Natural killer cell (primary cell): ENCODE measurements at places on chromosomes 2 and 18.

- no peak for DNase-seq
Observed at GRCh38 chr2:79862756-79863155, 349.9 kb downstream of the CTNNA2 start.

- DNase-seq: no peak
Observed at GRCh38 chr2:239824046-239824694, 201.0 kb downstream of the NDUFA10 start.

DNA sequence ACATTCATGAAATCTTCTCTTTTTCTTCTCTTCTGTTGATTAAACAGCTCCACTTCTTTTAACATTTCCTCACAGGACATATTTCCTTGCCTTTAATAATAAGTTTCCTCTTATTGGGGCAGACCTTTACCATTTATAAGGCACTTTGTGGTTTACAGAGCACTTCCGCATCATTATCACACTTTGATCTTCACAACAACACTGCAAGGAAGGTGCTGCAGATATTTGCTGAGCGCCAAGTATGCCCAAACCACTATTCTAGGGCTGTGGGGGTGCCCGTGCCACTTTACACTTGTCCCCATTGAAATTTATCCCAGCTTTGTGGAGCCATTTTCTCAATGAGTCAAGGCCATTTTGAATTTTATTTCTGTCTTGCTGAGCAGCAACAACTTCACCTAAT is 246.6 kb downstream of the SS18 start:
- DNase-seq: no peak

DNA sequence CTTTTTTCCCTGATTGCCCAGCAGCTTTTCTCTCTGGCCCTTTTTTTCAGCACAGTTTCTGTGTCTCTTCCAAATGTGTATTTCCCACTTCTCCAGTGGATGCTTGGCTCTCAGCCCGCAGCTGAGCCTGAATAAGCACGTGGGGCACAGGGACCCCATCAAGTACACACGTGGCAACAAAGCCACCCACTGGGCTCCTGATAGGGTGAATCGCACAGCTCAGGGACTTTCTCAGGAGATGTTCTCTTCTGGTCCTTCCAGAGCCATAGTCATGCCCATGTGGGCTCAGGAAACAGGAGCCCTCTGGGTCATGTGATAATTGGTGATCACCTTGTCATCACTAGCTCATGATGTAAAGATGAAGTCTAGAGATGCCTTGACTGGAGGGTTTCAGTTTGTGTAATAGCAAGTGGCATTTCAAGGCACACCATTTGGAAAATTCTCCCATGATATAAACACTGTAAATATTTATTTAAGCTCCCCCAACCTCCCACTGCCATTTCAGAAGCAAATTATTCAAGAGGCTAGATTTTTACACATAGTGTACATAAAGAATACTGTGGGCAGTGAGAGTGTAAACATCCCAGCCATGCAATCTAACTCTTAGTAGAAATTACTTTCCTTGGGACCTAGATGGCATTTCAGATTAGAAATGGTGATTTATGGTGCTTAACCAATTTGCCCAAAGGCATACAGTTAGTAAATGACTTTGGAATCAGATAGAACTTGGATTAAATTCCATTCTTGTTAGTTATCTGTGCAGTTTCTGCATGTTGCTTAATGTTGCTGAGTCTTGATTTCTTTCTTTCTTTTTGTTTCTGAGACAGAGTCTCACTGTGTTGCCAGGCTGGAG is 597.5 kb downstream of the SLC4A3 start:
- no peak for DNase-seq

- DNase-seq: peak; percentile 42
Observed at GRCh38 chr2:230865766-230866755, 1.3 kb downstream of the ITM2C start.

DNA sequence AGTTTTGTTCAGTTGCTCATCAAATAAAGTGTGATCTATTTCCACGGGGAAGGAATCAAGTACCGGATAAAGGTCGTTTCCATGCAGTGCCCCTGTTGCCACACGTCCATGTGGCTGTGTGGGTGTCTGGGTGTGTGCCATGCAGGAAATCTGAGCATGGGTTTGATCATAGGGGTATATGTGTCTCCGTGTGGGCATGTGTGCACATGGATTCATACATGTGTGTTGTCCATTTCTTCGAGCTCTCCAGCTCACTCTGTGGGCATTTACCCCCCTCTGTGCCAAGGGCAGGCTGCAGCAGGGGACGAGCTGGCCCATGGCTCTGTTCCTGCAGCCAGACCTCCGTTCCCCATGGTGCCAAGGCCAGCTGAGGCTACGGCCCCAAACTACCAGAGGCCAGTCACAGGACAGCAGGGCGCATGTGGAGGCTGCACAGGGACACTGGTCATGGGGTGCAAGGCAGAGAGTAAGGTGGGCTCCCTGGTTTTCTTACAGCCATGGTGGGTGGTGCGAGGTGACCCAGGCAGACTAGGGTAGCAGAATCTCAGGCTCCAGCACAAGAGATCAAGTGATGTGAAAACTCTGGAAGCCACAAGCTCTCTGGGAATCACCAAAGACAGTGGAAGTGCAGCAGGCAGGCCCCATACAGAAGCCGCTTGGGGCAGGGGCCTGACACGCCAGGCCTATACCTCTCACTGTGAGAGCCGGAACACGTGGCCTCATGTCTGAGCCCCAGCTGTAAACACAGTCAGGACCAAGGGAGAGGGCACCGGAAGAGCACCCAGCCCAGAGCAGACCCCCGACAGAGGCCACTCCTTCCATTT is 66.4 kb upstream of the RAB6C start:
- no peak for DNase-seq

GRCh38 chr2:120239488-120240287 is 13.0 kb upstream of the RALB start:
- DNase-seq: no peak

DNA sequence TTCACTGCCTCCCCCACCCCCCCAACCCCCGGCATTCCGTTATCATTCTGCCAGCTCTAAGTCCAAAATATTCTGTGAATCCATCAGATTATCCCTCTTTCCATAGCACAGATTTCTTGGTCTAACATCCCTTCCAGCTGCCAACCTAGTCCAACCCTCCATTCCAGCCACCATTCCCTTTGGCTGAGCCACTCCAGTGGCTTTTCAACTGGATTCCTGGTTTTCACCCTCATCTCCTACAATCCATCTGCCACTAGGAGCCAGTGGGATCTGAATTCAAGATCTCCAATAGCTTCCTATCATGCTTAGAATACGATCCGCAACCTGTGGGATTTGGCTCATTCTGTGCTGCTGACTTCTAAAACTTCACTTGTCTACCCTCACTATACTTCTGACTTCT is 1.2 kb downstream of the DAW1 start:
- DNase-seq: no peak

- DNase-seq: no peak
Observed at GRCh38 chr18:3526421-3527354, 76.7 kb downstream of the TGIF1 start.

- no peak for DNase-seq
Observed at GRCh38 chr2:54872780-54873179, 149.3 kb downstream of the EML6 start.

DNA sequence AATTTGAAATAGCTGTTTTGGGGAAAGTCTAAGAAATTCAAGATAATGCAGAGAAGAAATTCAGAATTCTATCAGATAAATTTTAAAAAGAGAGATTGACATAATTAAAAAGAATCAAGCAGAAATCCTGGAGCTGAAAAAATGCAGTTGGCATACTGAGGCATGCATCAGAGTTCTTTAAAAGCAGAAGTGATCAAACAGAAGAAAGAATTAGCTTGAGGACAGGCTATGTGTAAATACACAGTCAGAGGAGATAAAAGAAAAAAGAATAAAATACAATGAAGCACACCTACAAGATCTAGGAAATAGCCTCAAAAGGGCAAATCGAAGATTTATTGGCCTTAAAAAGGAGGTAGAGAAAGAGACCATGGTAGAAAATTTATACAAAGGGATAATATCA is 57.1 kb downstream of the CYTIP start:
- DNase-seq: no peak

GRCh38 chr2:149200109-149200520 is 130.3 kb upstream of the LYPD6 start:
- no peak for DNase-seq

GRCh38 chr2:193326296-193326695 is 1131.6 kb upstream of the TMEFF2 start:
- no peak for DNase-seq

DNA sequence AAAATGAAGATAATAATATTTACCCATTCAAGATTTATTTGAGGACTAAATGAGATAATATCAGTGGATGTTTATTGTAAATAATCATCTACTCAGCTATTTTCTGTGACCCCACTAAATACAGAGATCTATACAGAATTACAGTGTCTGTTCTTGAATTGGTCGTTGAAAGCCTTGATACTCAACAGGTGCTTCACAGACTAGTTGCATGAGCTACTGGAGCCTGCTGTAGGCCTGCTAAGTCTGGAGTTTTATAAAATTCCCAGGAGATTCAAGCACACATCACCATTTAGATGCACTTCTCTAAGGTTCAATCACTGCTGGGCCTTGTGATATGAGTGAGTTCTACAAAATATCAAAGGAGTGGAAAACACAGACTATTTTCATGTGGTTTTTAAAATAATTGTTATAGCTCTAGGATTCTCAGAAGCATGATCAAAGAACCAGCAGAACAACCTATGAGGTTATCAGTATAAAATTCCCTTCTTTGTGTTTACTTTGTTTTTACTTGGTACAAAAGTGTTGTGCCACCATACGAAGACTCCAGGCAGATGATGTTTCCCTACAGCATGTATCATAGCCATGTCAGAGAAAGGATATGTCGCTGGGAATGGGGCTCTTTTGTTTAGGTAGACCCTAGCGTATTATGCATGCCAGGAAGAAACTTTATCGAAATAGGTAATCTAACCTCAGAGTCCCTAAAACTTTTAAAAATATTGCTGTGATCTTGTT is 7.1 kb downstream of the SULT1C4 start:
- DNase-seq: no peak

- DNase-seq: peak; percentile 28
Observed at GRCh38 chr2:119106301-119106897, 52.2 kb downstream of the C1QL2 start.

- DNase-seq: no peak
Observed at GRCh38 chr2:38697116-38697840, 31.4 kb downstream of the GALM start.

GRCh38 chr2:189091253-189091652 is 88.3 kb downstream of the COL5A2 start:
- DNase-seq: no peak

DNA sequence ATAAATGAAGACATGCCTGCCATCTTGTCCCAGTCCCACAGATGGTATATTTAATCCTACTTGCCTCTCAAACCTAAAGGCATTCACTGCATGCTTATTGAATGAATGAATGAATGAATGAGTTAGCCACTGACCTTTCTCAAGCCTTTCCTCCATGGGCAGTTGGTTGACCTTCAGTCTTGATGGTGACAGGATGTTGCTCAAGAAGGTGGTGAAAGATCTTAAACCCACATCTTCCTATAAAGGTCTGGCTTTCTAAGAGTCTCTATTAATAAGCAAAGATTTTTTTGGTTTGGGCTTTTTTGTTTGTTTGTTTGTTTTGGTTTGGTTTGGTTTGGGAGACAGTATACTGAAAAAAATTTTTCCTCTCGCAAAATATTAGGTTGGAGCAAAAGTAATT is 41.7 kb downstream of the KIAA2012 start:
- no peak for DNase-seq

GRCh38 chr2:70789304-70790135 is 923 bp downstream of the FIGLA start:
- DNase-seq: peak; percentile 58

DNA sequence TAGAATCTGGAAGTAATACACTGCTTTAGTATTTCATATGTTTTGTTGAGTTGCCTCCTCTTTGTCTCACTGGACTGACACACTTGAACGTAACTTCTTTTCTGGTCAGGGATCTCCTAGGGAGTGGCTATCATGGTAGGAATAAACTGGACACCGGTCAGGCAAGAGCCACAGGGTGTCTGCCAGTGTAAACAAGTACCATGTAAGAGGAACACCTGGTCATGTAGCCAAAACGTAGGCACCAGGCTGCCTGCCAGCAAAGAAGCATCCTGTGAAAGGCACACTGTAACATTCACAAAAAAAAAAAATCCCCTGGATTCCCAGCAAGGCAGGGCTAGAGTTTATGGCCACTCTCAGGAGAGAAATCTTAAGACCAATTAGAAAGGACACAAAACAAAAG is 372.8 kb upstream of the RND3 start:
- no peak for DNase-seq

DNA sequence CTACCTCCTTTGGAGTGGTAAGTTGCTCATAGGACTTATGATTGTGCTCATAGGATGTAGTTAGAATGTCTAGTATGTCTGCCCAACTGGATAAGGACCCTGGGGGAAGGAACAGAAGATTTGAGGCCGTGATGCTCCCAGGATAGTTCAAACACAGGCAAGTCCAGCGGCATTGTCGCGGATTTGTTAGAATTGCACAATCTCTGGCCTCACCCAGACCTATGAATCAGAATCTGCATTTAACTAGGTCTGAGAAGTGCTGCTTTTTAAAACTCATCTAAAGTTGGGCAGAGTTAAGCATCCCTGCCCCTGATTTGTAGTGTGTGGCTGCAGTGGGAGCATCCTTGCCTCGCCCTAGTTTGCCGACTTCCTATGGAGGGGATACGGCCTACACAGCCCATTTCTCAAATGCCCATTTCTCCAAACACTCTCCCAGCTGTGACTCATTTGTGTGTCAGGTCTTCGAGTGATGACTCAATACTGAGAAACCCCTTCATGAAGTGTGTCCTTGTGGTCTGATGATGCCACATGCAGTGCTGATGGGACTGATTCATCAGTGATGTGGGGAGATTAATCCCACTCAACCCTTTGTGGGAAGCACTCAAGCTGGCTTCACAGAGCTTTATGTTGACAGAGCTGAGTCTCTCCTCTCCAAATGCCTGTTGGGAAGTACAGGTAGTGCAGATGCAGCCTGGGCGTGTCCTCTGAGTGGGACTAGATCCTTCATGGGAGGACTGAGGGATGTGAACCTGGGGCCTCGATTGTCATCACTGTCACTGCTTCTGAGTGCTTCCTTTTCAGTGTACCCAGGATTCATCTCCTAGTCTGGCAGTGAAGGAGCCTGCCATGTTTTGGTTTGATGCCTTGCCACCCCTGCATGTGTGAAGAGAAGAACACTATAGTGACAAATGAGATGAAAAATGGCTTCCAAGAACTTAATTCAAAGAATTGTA is 18.7 kb downstream of the SMIM21 start:
- DNase-seq: no peak

DNA sequence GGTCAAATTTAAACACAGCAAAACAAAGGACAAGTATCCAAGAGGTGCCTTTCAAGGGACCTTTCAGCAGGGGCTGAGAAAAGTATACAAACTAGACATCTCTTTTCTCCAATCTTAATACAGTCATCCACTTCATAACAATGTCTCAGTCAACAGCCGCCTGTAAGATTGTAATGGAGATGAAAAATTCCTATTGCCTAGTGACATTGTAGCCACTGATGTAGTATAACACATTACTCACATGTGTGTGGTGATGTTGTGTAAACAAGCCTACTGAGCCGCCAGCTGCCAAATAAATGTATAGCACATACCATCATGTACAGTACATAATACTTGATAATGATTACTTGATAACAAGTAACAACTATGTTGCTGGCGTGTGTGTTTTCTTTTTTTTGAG is 31.0 kb downstream of the VIT start:
- no peak for DNase-seq
